ENCODE measurements at places on chromosomes 5 and 9.

DNA sequence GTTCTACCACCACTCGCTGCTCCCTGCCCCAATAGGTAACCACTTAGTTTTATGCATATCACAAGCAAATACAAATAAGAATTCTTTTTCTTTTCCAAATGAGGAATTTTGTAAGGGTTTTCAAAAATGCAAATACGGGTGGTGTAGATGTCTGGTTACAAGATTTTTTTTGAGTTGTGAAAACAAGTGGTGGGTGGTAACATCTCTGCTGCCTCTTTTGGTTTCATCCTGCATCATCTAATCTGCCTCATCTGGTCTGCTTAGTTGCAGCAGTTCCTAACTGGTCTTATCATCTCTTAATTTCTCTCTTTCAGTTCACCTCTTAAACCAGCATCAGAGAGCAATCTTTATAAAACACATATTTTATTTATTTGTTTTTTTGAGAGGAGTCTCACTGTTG, 5.3 kb downstream of the NFX1 start:
- DNase-seq: no peak

DNA sequence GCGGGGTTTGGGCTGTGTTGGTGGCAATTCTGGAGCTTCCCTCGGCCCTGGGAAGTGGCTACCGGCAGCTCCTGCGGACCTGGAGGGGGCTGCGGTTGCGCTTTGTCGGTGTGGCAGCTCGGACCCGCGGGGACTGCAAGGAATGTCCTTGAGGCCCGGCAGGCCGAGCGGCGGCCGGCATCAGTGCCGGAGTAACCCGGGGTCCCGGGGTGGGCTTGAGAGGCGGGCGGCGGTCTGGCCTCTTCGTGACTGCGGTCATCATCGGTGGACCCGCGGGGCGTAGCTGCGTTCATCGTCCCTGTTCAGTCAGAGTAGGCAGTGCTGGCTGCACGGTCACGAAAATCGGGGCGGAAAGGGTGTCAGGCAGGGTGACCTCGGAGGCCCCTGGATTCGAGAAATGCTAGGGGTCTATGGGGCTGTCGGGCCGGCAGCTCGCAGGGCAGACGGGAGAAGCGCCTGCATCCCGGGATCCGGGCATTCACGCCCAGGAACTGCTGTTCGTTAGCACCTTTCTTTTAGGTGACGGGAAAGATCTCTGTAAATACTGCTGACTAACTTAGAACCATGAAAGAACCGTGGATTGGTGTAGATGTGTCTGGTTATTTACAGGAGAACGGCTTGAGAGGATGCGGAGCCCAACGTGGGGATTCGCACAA, 474 bp downstream of the HMGCR start:
- DNase-seq: peak; percentile 83

- DNase-seq: no peak
These were observed 24.4 kb downstream of the ZCCHC7 start for GRCh38 chr9:37144762-37145161.

DNA sequence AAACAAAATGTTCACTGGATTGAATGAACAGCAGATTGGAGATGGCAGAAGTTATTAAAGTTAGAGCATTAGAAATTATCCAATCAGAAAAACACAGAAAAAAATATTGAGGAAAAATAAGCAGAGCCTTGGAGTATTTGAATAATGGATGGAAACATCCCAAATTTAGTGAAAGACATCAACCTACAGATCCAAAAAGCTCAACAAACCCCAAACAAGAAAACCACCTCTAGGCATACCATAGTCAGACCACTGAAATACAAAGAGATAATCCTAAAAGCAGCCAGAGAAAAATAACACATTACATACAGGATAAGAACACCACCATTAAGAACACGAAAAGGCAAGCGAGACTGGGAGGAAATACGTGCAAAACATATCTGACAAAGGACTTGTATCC, 5.2 kb downstream of the INIP start:
- no peak for DNase-seq

GRCh38 chr5:94433397-94434163, 184.8 kb downstream of the KIAA0825 start:
- no peak for DNase-seq

DNA sequence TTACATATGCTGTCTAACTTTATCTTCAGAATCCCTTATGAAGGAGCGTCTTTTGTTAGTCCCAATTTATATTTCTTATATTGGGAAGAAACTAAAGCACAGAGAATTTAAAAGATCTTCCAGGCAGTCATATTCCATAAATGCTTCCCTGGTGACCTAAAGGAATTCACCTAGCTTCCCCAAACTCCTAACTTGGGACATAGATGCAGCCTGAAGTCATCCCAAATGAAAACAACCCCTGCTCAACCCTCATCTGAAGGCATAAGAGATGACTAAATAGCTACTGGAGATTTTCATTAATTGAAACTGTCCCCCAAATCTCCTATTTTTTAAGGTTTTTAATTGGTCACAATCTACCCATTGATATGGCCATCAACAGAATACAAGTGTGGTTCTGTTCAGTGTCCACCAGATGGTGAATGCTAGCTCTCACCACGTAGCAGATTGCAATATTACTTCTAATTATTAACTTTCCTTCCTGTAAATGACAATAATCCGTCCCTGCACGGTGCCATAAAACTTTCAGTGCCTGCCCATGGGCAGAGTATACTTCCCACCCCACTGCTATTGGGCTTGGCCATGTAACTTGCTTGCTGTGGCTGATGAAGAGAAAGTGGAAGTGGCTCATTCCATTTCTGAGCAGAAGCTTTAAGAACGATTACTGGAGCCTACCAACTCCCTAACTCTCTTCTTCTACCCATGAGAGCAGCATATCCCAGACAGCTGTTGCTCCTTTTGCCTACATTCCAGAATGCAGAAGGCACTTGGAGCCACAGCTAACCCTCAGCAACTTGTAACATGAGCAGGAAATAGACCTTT, 18.7 kb downstream of the PRUNE2 start:
- no peak for DNase-seq

DNA sequence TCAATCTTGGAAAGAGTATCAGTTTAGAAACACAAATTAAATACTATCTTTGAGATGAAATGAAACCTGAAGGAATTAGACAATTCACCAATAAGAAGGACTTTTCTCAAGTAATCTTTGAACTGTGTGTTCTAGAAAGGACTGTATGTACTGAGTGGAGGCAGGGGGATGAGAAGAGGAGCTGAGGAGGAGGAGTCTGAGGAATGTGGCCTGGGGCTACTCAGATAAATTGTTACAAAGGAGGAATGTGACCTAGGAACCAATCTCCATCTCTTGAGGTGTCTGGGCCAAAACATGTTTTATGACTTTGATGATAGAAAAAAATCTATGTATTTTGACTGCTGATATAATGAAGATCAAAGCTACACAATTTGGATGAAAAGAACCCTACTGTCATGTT, 124.3 kb upstream of the ANKRD55 start:
- DNase-seq: no peak

DNA sequence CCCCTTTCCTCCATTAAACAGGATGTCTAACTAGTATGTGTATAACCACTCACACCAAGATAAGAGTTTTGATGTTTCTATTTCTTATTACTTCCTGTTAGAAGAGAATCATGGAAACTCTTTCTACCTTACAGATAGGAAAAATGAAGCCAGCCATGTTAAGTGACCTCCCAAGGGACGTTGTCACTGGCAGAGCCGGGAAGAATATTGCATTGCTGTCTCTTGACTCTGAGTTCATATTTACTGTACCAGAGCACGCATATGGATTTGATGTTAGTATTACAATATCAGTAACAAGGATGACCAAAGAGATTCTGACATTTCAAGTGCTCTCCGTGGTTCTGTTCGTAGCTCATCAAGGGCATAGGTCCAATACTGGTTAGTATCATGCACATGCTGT, 12.5 kb upstream of the C5orf63 start:
- DNase-seq: no peak

DNA sequence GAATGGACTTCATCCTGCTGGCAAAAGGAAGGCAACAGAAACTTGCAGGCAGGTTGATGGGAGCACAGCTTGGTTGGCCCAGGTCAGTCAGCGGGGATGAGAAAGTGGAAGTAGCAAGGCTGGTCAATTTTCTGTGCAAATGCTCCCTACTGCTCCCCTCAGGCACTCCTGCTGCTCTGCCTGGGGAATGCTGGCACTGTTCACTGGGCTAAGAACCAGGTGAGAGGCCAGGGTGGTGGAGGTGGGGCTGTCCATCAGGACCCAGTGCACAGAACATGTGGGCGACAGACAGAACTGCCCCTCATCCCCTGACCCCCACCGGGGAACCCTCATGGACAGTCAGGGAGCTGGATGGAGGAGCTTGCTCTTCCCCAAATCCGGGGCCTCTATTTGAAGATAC, 593.1 kb downstream of the IRX1 start:
- DNase-seq: peak; percentile 58

GRCh38 chr5:93019896-93020295, 561.1 kb downstream of the NR2F1-AS1 start:
- no peak for DNase-seq

DNA sequence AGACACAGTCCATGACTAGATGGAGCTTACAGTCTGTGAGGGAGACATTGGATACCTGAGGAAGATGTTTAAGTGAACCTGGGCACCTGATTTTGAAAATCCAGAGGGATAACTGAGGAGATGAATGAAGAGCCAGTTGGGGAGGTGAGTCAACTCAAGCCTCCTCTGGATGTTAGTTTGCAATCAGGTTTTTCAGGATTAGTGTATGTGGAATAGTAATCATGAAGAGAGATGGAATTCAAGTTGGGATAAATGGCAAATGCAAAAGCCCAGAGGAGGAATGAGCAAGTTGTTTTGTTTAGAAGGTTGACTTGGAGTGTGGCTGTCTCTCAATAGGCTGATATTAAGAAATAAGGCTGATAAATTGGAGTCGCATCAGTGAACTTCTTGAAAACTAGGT, 28.9 kb downstream of the PRDM6 start:
- no peak for DNase-seq

DNA sequence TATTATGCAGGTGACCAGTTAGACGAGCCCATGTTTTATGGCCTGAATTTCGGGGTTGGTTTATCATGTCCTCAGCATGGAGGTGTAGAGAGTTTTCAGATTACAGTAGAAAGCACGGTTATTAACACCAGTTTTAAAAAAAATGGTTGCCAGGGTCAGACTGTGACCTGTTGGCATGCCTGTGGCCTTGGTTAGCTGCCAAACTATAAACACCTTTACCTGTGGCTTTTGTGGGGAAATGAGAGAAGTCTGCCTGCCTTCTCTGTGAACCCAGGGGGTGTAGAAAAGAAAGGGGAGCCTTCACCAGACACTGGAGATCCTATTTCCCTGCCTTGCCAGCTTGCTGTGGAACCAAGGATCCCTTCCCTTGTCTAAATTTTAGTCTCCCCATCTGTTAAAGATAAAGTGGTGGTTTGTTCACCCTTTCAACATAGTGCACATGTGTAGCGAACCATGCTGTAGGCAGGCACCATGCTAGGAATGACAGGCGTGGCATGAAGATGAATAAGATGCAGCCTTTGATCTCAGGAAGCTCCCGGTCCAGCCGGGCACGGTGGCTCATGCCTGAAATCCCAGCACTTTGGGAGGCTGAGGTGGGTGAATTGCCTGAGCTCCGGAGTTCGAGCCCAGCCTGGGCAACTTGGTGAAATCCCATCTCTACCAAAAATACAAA, 6.1 kb upstream of the PHF19 start:
- DNase-seq: no peak

GRCh38 chr5:147754372-147755122, 28.0 kb downstream of the JAKMIP2 start:
- no peak for DNase-seq

GRCh38 chr5:94420885-94421284, 197.5 kb downstream of the KIAA0825 start:
- DNase-seq: no peak

- DNase-seq: no peak
These were observed 195.0 kb downstream of the KIAA0825 start for GRCh38 chr5:94423411-94423810.

DNA sequence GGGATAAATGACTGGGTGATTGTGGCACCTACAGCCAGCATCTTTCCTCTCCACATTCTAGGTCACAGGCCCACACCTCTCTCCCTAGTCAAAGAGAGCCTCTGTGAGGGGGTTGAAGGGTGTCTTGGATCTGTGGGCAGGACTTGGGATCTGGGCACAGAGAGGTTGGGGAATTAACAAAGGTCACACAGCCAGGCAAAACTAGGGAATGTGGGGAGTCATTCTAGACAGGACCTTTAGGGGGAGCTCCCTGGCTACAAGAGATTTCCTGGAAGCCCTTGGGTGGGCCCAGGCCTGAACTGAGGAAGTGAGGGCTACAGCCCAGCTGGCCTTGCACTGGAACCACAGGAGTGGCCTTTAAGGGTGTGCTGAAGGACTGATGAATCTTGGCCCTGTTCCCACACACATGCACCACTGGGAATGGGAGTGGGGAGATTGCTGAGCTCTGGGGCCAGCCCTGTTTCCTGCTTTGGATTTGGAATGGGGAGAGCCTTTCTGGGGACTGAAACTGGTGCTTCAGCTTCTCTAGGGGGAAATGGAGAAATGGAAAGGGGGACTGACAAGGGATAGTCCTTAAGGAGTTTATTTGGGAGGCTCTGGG, 12.4 kb upstream of the CXXC5 start:
- peak; percentile 76 for DNase-seq

GRCh38 chr5:175683231-175683630, 25.4 kb downstream of the HRH2 start:
- no peak for DNase-seq

DNA sequence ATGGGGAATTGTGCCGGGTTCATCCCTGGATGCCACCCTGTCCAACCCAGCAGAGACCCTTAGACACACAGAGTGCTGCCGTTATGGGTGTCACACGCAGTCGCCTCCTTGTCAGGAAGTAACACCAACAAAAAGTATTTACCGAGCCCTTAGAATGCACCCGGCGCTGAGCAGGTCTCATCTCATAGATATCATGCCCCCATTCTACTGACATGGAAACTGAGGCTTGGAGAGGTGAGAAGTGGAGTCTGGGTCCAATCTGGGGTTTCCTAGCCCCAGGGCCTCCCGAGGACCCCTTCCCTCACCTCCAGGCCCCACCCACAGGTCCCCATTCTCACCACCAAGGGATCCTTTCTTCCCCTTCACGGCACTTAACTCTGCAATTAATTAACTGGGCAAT, 36.8 kb upstream of the BARHL1 start:
- DNase-seq: no peak

- DNase-seq: no peak
These were observed 91.8 kb upstream of the MAN2A1 start for GRCh38 chr5:109597893-109598292.

DNA sequence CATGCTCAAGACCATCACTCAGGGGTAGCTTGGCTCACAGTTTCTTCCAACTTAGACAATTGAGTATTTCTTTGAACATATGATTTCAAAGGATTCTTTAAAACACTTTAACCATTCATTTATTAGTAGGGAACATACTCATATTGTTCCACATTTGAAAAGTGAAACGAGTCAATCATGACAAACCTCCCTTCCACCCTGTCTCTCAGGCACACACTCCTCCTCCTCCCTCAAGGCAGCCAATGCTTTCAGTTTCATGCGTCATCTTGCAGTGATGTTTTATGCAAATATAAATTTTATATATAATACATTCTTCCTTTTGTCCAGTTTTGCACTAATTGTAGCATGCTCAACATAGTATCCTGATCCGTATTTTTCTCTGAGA, 126.0 kb upstream of the BOD1 start:
- no peak for DNase-seq
